ENCODE measurements at places on chromosomes 2 and 18.

- DNase-seq, result no peak
These were observed 84.4 kb upstream of the NARS1 start for GRCh38 chr18:57705832-57706595.

GRCh38 chr2:176733698-176734430, 464.6 kb downstream of the MTX2 start:
- DNase-seq, result no peak

DNA sequence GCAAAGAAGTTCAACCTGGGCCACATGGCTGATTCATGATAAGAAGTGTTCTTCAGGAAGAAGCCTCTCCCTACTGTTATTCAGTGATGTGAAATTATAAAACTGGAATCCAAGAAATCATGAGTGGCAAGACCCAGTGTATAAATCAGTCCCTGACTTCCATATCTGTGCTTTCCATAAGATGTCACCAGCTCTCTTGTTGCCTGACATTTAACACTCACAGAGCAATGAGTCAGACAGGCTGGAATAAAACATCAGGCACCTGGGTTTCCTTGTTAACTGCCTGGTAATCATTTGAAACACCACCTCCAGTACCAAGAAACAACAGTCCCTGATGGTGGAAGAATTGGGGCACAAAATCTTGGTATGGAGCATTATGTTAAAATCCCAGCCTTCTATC, 76.1 kb downstream of the SCG2 start:
- DNase-seq, result no peak

GRCh38 chr2:203971251-203971650, 34.7 kb downstream of the ICOS start:
- DNase-seq, result no peak

GRCh38 chr2:210536973-210537650, 19.3 kb upstream of the CPS1 start:
- DNase-seq, result no peak

- no peak for DNase-seq
These were observed 198.1 kb downstream of the IKZF2 start for GRCh38 chr2:212953170-212953920.

DNA sequence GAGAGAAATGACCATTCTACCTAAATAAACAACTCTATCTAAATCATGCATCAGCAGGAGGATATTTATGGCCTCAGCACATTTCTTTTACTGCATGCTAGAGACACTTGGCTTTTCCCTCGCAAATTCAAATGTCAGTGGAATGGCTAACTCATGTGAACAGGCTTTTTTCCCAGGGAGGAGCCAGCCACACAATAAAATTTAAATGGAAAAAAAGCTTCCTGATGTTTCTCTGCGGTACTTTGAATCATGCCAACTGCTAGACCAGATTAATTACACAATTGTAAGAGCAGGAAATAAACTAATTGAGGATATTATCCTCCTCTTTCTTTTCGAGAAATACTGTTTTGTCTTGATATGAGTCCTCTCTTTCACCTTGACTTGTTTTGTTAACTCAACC, 676.3 kb downstream of the IRS1 start:
- no peak for DNase-seq

- DNase-seq, result no peak
These were observed 53.7 kb downstream of the FAM168B start for GRCh38 chr2:131039535-131039907.

GRCh38 chr18:8989855-8990254, 112.6 kb upstream of the NDUFV2 start:
- DNase-seq, result no peak

DNA sequence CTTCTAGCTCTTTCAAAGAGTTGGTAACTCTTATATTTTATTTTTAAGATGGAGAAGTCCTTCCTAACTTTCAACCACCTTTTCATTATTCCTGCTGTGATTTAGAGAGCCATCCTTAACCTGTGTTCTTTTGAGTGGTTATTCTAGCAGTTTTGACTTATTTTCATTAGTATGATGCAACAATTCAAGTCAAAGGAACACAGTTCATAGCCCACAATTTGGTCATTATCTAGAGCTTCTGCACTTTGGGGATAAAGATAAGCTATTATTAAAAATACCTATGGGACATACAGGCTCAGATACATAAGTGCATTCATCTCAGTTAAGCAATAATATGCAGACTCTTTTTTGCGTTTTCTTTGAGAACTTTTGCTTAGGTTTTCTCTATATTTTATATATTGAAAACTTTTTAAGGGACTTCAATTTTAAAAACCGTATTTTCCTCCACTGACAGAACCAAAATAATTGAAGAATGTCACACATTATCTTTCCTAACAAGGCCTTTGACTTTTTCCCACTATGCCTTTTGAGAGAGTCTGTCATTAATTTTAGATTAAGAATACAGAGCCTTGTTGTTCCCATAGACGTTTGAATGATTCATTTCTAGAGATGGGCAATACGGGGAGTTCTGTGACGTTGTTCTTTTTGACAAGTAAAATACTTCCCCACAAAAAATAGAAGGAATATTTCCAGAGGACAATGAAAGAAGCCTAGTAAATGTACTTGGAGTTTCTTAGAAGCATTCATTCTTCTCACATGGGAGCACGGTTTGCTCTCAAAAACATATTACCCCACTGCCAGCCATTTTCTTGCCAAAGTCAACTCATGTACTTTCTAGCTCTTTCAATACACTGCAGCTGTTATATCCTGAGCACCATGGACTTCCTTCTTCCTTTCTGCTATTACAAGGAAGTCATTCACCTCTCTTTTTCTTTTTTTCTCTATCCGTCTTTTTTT, 42.9 kb upstream of the RASGRP3 start:
- no peak for DNase-seq

GRCh38 chr18:7157760-7158159, 40.2 kb upstream of the LAMA1 start:
- no peak for DNase-seq

GRCh38 chr2:40488927-40489677, 37.2 kb upstream of the SLC8A1 start:
- no peak for DNase-seq

Measured in right kidney (tissue), 9 donors.